ENCODE measurements at places on chromosomes 5 and 9. TPM values are rescaled to one million over a fixed set of nuclear protein-coding genes. Genes with fewer than 3 reads are reported as not detected.

Gene ZNF483
- polyA plus RNA-seq = 0.77 TPM

Gene MARCOL
- not detected for polyA plus RNA-seq

Gene DRD1
- polyA plus RNA-seq = 0.06 TPM

Gene CYLC2
- polyA plus RNA-seq = not detected

Gene TRIM36
- polyA plus RNA-seq = 18.0 TPM

Gene IFNA21
- not detected for polyA plus RNA-seq

Gene RABEPK
- polyA plus RNA-seq = 16.2 TPM

Gene SAXO1
- not detected for polyA plus RNA-seq

Gene LOX
- polyA plus RNA-seq = 2.3 TPM

Gene SELENOP
- 604 TPM for polyA plus RNA-seq

Gene ARHGAP26
- 5.4 TPM for polyA plus RNA-seq

Gene SLC4A9
- not detected for polyA plus RNA-seq

Gene CTSL
- 92.1 TPM for polyA plus RNA-seq

Gene NTRK2
- 2.6 TPM for polyA plus RNA-seq

Gene SLCO6A1
- polyA plus RNA-seq = not detected

Gene SLC34A3
- polyA plus RNA-seq = not detected

Gene TMEM232
- 0.93 TPM for polyA plus RNA-seq

Gene ALDH1A1
- 166 TPM for polyA plus RNA-seq

Gene RGS7BP
- polyA plus RNA-seq = 0.25 TPM

Gene N4BP3
- polyA plus RNA-seq = 0.69 TPM

Gene CLIC3
- polyA plus RNA-seq = not detected

Gene MAN2A1
- polyA plus RNA-seq = 3.6 TPM

Gene LHFPL2
- 10.8 TPM for polyA plus RNA-seq

Gene OTP
- not detected for polyA plus RNA-seq

Gene BAAT
- 0.60 TPM for polyA plus RNA-seq

Gene CCDC152
- 2.3 TPM for polyA plus RNA-seq

Gene HTR1A
- not detected for polyA plus RNA-seq

Gene PAM
- polyA plus RNA-seq = 14.3 TPM

Gene SEMA4D
- polyA plus RNA-seq = 3.6 TPM

Gene PCDHGA8
- not detected for polyA plus RNA-seq

Gene NMRK1
- 38.4 TPM for polyA plus RNA-seq

Gene TAF1L
- not detected for polyA plus RNA-seq

Gene C9orf43
- polyA plus RNA-seq = 0.20 TPM

Gene SOHLH1
- polyA plus RNA-seq = not detected

Gene ZBTB26
- 1.4 TPM for polyA plus RNA-seq

Gene RASGRF2
- polyA plus RNA-seq = 0.23 TPM

Gene DMAC1
- polyA plus RNA-seq = 20.4 TPM

Gene LCN10
- polyA plus RNA-seq = 9.2 TPM

Gene COL27A1
- polyA plus RNA-seq = 5.5 TPM

Gene PRSS3
- polyA plus RNA-seq = 148 TPM

Gene TERT
- polyA plus RNA-seq = 2.9 TPM

Gene TMEM174
- not detected for polyA plus RNA-seq

Gene SCGB3A2
- polyA plus RNA-seq = not detected

Gene TXNDC8
- not detected for polyA plus RNA-seq

Gene TLE1
- polyA plus RNA-seq = 28.9 TPM

Gene SYK
- polyA plus RNA-seq = 35.8 TPM

Gene ITGA1
- 1.8 TPM for polyA plus RNA-seq

Gene NFIB
- 3.7 TPM for polyA plus RNA-seq

Gene ARSI
- polyA plus RNA-seq = 0.63 TPM

Gene BARHL1
- polyA plus RNA-seq = not detected
